ENCODE measurements at places on chromosomes 1 and 21.

DNA sequence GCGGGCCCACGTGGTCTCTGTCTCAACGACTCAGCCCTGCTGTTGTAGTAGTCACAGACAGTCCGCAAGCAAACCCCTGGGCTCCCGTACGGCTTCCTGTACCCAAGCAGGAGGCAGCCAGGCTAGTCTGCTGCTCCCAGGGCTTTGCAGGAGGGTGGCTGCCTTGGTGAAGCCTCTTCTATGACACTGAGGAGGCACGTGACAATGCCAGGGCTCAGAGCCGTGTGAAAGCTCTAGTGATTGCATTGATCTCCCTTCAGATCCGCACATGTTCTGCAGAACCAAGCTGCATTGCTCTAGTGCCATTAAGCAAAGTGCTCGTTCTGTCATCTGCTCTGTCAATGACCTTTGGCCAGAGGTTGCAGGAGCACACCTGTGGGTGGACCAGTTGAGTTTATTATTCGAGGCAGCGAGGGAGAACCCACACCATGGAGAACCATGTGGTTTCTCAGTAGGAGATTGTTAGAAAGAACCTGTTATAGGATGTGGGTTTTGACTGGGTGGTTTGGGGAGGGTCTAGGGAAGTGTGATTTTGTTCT is 18.0 kb downstream of the UMODL1 start:
- DNase-seq = no peak

- no peak for DNase-seq
Observed at GRCh38 chr21:29711236-29711635, 228.6 kb downstream of the GRIK1 start.

DNA sequence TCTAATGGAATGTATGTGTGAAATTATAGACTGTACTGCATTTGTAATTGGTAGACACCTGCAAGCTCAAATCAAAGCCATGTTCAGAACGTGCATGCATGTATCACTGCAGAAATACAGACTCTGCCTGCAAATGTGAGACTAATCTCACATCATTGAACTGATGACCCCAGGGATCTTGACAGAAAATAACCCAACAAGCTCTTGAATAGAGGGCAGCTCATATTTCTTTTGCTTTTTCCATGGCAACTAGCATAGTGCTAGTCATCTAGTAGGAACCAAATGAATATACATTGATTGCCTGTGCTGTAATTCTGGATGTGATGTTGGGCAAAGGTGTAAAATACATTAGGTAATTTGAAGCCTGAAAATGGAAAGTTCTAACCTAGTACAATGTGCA is 62.4 kb downstream of the PTPRC start:
- DNase-seq = no peak

DNA sequence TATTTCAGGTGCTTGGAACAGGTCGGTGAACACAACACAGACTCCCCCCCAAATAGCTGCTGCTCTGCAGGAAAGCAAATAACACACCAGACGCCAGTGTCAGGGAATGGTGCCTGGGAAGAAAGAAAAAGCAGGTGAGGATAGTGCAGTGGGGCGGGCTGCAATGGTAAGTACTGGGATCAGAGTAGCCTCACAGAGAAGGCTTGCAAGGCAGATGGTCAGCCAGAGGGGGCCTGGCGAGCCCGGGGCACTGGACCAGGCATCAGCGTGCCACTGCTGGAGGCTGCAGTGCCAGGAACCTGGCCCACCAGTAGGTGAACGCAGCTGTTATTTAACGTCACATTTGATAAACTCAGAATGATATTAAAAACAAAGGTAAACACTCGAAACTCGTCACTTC is 60.0 kb downstream of the POFUT2 start:
- no peak for DNase-seq

DNA sequence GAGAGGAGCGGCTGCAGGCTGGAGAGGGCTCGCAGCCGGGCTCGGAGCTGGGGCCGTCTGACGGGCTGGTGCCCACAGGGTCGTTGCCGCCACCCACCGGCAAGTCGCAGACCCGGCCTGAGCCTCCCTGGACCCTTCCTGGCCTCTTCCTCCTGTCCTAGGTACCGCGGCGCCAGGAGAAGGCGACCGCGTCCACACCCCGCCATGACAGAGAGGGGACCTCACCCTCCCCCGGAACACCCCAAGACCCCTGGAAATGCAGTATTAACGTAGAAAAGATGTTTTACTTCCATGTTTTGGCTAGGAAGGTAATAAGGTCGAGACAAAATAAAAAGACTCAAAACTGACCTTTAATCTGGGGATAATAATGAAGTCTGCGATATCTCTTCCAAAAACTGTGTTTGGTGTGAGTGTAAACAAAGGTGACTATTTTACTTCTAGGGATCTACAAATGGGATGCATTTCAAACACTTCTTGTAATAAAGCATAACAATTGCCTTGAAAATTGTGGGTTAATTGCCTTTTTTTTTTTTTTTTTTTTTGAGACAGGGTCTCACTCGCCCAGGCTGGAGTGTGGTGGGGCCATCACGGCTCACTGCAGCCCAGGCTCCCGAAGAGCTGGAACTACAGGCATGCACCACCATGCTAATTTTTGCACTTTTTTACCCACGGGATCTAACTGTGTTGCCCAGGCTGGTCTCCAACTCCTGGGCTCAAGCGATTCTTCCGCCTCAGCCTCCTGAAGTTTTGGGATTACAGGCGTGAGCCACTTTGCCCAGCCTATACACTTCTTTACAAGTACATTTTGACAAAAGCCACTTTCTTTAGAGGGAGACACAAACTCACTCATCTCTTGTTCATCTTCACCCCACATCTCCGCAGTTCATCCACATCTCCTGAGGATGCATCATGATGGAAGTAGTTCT is 838 bp upstream of the RSRP1 start:
- no peak for DNase-seq

DNA sequence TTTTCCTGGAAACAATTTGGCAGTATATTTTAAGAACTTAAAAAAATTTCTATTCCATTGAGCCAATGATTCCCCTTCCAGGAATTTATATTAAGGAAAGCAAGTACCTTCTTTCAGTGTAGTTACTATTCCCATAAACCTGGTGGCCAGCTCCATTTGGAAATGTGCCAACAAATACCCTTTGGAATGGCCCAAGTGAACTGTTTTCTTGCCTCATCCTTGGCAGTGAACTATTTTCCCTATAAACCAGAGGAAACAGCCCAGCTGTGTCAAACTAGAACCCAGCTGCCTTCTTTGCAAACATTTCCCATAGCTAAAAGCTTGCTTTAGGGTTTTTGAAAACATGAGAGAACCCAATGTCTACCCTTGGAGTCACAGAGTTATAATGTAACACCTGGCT is 496.9 kb downstream of the NEGR1 start:
- DNase-seq = no peak

DNA sequence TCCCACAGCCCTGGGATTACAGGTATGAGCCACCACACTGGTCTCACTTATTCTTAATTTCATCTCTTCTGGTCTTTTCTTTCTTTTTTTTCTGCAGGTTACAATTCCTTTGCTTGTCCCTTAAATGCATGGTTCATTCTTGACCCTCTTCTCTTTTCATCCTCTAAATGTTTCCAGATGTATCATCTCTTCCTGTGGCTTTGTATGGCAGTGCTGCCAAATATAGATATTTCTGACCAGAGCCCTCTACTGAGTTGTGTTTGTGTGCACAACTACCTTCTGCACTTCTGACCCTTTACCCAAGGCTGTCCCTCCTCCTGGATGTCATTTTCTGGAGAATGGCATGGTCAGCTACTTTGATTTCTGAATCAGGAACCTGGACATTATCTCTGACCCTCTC is 32.5 kb downstream of the OLFML3 start:
- no peak for DNase-seq

DNA sequence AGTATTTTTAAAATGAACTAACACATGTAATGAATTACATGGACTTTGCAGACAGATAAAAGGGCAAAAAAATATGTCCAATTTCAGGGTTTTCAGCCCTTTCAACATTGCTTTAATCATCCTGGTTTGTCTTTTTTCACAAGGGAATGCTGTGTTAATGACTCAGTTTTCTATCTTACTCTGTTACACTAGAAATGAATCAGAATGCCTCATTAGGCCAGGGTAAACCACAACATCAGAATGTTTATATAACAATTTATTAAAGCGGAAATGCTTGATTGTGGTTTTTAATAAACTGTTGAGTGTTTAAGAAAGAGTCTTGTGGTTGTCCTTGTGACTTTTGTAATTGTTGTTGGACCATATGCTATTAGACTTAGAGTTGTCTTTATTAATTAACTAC is 13.5 kb downstream of the GORAB start:
- DNase-seq = no peak

- DNase-seq = no peak
Observed at GRCh38 chr1:213327017-213327667, 276.1 kb downstream of the RPS6KC1 start.

DNA sequence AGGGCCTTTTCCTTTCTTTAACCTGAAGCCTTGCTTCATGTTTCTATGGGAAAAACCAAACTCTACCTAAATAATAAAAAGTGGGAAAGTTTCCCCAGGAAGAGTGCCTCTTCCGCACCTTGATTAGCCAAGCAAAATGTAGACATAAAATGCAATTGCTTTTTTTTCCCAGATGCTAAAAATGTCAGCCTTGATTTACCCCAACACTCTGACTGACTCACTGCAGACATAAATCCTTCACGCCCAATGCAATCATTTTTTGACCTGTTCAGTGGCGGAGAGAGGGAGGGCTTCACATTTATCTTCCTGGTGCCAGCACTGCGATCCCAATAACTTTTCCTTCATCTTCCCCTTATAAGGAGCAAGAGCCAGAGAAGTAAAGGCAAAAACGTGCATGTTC is 261.5 kb downstream of the SEC16B start:
- DNase-seq = no peak

GRCh38 chr1:149915429-149916192 is 2.0 kb downstream of the SV2A start:
- no peak for DNase-seq

DNA sequence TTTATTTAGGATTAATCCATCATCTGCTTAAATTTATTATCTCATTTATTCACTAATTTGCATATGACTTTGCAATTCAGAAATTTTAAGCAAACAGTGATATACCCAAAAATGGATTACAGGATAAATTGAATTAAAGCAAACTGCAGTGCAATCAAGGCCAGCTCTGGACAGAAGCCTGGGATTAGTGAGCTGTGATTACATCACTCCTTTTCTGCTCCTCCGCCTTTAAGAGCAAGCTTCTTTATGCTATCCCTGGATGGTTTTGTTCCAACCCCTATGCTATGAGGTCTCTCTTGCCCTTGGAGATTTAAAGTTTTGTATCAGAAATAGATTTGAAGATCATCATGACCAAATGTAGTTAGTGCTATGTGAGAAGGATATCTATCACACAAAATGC is 32.6 kb downstream of the GPR52 start:
- DNase-seq = no peak

- no peak for DNase-seq
Observed at GRCh38 chr1:62232871-62233278, 38.2 kb downstream of the L1TD1 start.

DNA sequence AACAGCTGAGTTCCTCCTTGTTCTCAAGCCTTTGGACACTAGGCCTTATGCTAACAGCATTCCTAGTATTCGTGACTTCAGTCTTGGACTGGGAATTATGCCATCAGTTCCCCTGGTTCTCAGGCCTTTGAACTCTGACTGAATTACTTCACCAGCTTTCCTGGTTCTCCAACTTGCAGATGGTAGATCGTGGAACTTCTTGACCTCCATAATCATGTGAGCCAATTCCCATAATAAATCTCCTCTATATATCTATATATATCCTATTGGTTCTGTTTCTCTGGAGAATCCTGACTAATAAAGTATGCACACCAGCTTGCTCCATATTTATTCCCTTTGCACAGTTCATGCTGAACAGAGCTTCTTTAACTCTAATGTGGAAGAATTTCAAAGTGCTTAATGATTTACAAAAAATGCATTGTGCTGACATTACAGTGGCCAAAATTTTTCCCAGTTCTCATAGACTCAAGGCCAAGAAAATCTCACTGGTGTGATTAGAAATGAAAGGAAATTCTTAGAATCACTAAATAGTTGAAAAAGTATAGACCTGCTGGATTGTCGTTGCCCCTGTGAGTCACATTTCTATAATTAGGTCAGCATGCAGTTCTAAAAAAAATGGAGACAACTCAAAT is 462.9 kb upstream of the ADAMTS5 start:
- DNase-seq = no peak

- DNase-seq = no peak
Observed at GRCh38 chr1:21899987-21900386, 37.1 kb downstream of the HSPG2 start.

- DNase-seq = no peak
Observed at GRCh38 chr1:18532390-18533170, 51.9 kb downstream of the KLHDC7A start.

DNA sequence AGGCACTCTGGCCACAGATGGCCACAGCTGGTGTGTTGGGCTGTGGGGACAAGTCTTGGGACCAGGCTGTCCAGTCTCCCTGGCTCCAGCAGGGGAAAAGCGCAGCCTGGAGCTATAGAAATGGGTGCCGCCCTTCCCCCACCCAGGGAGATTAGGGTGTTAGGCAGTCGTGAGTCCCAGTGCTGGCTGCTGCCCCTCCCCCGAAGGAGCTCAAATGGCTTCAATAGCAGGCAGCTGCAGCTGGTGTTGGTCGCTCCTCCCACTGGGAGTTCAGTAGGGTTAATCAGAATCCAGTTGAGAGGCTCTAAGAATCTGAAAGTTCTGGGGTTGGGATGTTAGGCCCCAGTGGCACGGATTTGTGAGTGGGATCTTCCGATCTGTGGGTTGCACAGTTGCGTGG is 595.6 kb upstream of the PKN2 start:
- DNase-seq = no peak

GRCh38 chr1:185674201-185674600 is 60.0 kb upstream of the HMCN1 start:
- peak; percentile 45 for DNase-seq

GRCh38 chr1:5751833-5752745 is 240.1 kb downstream of the NPHP4 start:
- DNase-seq = no peak

GRCh38 chr1:214362188-214362882 is 81.4 kb downstream of the SMYD2 start:
- DNase-seq = no peak

GRCh38 chr1:41475859-41476567 is 8.5 kb downstream of the EDN2 start:
- DNase-seq = no peak

- no peak for DNase-seq
Observed at GRCh38 chr1:53601867-53602775, 136.8 kb downstream of the GLIS1 start.

- DNase-seq = no peak
Observed at GRCh38 chr1:53590104-53590503, 130.9 kb downstream of the DMRTB1 start.

GRCh38 chr1:24586970-24587820 is 31.3 kb downstream of the NCMAP start:
- peak; percentile 82 for DNase-seq

- DNase-seq = no peak
Observed at GRCh38 chr1:208058756-208059155, 147.8 kb upstream of the CD34 start.
